ENCODE measurements at places on chromosomes 13 and 19.

GRCh38 chr13:85503797-85504196 is 295.4 kb downstream of the SLITRK6 start:
- DNase-seq: no peak

- DNase-seq: peak; percentile 44
Measured at GRCh38 chr19:43798546-43799409, 3.5 kb downstream of the LYPD5 start.

- DNase-seq: no peak
Measured at GRCh38 chr19:6579450-6580178, 11.3 kb downstream of the CD70 start.

- DNase-seq: no peak
Measured at GRCh38 chr13:31923134-31923763, 108.3 kb upstream of the FRY start.

- DNase-seq: peak; percentile 84
Measured at GRCh38 chr19:52048555-52049501, at the start of gene ZNF432. Gene ZNF432 (minus strand): TSS chr19:52048838. CDS start chr19:52046868, 1,970 bp downstream.

DNA sequence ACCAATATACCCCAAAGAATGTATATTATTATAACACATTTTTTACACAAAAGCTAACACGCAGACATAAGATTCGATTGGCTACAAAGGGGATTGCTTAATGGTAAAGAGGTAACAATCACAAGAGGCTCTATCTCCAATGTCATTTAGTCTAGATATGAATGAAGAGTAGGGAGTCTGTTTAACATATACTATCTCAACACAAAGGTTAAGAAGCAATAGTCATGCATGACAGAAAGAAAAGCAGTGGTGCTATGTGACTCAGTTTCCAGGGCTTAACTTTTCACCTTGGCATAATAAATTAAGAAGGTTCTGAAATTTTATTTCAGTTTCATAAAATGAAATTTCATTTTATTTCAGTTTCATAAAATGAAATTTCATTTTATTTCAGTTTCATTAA is 33.3 kb downstream of the UFM1 start:
- no peak for DNase-seq

DNA sequence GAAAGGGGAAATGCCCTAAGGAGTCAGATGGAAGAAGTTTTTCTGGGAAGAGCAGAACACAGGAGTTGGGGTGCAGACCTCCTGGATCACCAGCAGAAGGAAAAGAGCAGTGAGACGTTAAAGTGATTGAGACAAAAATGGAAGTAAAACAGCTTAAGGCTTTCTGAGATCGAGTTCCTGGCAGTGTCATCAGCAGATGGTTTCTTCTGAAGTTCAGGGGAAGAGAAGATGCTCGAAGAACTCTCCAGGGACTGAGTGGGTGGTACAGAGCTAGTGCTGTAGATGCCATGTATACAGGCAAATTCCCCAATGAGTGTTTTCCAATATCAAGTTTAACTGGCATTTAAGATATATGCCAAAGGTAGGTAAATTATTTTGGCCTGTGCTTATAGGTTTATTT is 272.2 kb upstream of the KLF12 start:
- DNase-seq: no peak

GRCh38 chr19:18453269-18454024 is 15.5 kb upstream of the ISYNA1 start:
- DNase-seq: no peak

DNA sequence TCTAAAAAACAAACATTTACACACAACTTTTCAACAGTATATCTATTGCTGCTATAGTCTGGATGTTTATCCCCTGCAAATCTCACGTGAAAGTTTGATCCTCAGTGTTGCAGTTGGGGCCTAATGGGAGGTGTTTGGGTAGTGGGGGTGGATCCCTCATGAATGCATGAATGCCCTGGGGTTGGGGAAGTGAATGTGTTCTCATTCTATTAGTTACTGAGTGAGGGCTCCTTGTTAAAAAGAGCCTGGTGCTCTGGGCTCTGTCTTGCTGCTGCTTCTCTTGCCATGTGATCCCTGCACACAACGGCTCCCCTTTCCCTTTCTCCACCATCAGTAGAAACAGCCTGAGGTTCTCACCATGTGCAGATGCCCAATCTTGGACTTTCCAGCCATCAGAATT is 242.7 kb upstream of the HTR2A start:
- no peak for DNase-seq

DNA sequence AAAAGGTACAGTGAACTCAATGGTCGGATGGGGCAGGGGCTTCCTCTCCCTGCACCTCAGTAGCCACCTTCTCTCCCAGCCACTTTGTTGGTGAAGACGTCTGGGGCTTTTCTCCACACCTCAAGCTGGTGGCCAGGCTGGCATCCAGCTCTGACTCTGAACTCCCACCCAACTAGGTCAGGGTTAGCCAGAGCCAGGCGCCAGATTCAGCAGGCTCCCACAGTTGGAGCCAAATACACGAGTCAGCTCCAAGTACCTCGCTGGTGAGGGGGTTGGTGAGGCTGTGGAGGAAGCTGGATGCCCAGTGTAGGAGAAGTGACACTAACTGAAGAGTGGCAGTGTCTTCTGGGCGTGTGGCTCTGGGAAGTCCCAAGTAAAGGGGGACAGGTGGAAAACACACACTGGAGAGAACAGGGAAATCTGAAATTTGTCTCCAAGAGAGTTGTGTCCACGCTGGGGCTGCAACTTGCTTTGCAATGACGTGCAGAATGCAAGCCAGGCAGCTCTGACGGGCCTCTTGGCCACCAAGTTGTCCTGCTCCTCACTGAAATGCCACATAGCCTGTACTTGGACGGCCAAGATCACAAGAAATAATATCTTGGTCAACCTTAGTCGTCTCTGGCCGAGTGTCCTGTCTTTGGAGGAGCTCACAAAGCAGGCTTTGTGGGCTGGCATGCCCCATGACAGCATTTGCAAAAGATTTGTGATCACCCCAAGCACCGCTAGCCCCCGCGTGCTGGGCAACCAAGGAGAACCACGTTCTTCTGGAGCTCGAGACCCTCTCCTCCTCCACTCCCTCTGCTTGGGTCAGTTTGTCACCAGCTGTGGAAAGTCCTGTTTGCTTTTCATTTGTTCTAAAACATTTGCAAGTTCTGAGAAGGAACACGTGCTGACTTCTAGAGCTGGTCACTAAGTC is 18.1 kb downstream of the SLC7A1 start:
- no peak for DNase-seq

DNA sequence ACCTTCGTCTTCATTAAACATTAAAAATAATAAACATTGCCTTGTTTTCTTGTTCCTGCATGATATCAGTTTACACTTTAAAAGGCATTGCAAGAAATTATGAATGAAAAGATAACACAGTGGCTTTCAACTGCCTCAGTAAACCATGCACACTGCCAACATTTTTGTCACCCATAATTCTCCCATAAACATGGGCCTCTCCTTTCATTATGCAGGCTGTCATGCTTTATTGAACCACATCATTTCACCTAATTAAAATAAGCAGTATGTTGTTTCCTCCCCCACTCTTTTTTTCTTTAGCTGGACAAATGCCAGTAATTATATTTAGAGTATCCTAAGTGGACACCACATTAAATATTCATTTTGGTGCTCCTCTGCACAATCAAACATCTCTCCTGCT is 1566.5 kb upstream of the SLC10A2 start:
- no peak for DNase-seq

DNA sequence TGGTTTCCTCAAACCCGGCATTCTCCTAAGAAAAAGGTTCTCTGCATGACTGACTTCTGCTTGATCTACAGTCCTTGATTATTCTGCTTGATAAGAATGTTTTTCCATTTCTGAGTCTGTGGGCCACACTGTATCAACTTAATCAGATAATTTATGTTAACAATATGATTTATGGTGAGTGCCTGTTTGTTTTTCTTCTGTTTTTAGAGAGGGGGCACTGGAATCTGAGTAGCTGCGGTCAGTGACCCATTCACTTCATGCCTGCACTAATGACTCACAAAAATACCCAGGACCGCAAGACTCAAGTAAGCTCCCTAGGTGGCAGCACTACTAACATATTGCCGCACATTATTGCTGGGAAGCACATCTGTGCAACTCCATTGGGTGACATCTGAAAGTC is 542.3 kb upstream of the ATXN8OS start:
- no peak for DNase-seq

- DNase-seq: peak; percentile 47
Measured at GRCh38 chr19:31349160-31349881, at the start of gene TSHZ3. Gene TSHZ3 (minus strand): TSS chr19:31349436. CDS start chr19:31349219, 217 bp downstream.

- no peak for DNase-seq
Measured at GRCh38 chr19:54659300-54659699, 3.5 kb upstream of the LILRB4 start.

- no peak for DNase-seq
Measured at GRCh38 chr19:32873247-32873959, 3.8 kb upstream of the SLC7A9 start.

GRCh38 chr13:46641274-46642081 is 88.5 kb downstream of the LRCH1 start:
- no peak for DNase-seq

DNA sequence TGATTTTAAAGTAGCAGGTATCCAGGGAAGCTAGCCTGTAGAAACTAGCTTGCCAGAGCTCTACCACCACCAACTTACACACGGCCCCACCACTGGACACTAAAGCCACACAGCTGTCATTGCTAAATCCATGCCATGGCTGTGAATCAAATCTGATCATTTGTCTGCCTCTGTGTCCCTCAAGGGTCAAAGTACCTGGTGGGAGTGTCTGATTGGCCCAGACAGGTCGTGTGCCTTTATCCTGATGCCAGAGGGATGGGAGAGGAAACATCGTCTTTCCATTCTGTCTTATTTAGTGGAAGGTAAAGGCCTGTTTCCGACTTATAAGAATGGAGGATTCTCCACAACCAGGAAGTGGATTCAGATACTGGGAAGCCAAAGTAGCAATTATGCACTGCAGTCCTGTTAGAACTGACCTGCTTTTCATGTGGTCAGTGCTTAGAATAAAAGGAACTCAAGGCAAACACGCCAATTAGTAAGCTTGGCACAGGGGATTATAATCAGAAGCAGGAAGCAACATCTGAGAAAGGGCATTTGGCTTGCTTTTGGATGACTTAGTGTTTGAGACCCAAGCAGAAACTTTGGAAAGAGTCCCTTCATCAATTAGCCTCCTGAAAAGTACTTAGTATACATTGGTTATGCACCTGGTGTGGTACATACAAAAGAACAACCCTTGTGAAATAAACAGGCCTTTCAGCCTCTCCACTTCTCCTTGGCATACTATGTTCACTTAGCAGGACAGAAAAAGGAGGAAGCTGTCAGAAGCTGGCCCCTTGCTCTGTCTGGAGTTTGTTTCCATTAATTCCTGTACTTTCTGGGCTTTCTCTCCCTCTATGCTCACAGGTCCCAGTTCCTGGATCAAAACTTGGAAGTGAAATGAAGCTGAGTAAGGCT is 192.4 kb downstream of the NUFIP1 start:
- DNase-seq: no peak

- DNase-seq: no peak
Measured at GRCh38 chr13:81207231-81207630, 866.3 kb upstream of the SPRY2 start.

DNA sequence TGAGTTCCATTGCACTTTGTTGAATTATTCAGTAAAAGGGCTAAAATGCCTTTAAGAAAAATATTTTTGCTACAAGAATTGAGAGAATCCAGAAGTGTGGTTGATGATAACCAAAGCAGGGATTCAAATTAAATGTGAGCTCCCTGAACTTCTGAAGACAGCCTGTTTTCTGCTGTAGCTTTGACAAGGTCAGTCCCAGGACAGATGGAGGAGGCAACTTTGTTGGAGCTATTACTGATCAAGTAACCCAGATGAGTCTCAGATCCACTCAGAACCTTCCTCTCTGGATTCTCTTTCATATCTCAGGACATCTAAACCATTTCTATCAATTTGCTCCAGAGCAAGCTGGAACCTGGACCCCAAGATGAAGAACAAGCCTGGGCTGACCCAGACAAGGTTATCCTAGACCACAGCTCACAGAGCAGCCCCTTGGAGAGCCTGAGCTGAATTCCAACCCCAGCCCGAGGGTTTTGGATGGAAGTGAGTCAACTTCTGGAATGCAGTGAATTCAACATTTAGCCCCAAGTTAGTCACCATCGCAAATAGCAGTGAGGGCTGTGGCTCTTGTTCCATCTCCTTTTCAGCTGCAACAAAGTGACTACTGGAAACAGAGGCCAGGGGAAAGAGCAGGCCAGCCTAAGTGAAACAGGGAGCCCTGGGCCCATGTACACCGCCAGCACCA is 137.8 kb upstream of the TSC22D1 start:
- no peak for DNase-seq

DNA sequence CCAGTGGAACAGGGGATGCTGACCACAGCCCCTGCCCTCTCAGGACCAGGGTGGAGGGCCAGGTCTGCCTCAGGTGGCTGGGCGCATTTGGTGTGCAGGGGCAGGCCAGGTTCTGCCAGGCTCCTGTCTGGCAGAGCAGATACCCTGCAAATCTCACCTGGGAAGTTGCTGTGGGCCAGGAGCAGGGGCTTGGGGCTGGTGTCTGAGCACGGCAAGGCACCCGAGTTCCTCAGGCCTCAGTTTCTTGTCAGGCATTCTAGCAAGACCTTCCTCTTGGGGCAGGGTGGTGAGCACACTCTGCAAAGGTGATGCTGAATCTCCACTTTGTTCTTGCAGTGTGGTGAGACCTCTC is 1.1 kb downstream of the CRTC1 start:
- no peak for DNase-seq

- no peak for DNase-seq
Measured at GRCh38 chr13:44147233-44147632, 226.4 kb upstream of the SERP2 start.

- no peak for DNase-seq
Measured at GRCh38 chr19:27776020-27776419, 1436.9 kb downstream of the UQCRFS1 start.

GRCh38 chr19:29640231-29640630 is 25.0 kb upstream of the PLEKHF1 start:
- no peak for DNase-seq

GRCh38 chr19:18167975-18168645 is 5.5 kb upstream of the IFI30 start:
- DNase-seq: peak; percentile 72

GRCh38 chr13:46698014-46698413 is 98.9 kb downstream of the ESD start:
- no peak for DNase-seq

GRCh38 chr13:40069173-40070044 is 413.9 kb downstream of the COG6 start:
- DNase-seq: peak; percentile 68

- DNase-seq: no peak
Measured at GRCh38 chr13:29436291-29436690, 159.2 kb downstream of the SLC7A1 start.

- DNase-seq: no peak
Measured at GRCh38 chr19:19464339-19465098, 50.8 kb downstream of the TSSK6 start.

DNA sequence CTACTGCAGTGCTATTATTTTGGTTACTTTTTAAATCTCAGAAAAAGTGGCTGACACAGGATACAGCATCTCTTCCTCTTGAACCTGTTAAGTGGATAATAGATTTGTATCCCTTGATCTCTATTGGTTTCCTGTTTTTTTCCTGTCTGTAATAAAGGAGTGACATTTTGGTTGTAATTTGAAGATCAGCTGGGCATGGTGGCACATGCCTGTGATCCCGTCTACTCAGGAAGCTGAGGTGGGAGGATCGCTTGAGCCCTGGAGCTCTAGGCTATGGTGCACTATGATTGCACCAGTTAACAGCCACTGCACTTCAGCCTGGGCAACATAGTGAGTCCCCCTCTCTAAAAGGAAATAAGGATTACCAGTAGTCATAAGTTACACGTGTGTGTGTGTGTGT is 46.8 kb downstream of the METTL21C start:
- no peak for DNase-seq

Measured in CD4-positive, alpha-beta T cell treated with Interferon alpha-2 for 1 hour (primary cell).